HAP-1 (cell line): ENCODE measurements at places on chromosomes 2 and 18.

DNA sequence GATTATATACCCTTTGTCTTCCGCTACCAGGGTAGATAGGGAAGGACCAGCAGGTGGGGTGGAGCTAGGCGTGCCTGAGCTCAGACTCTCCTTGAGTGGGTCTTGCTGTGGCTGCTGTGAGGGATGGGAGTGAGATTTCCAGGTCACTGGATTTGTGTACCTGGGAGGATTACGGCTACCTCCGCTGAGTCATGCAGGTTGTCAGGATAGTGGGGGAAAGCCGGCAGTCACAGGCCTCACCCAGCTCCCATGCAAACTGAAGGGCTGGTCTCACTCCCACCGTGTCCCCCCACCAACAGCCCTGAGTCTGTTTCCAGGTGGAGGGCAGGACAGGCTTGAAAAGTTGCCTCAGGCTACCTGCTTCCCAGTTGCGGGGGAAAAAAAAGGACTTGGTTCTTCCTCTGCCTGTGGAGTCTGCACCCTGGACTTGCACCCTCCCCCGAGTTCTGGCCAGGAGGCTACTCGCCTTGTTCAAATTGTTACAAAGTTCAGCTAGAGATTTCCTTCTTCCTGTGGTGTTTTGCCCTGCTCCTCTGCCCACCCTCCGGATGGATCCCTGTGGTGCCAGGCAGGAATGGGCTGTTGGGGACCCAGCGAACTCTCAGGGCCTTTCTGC is 268.3 kb downstream of the VAPA start:
- no peak for DNase-seq

GRCh38 chr2:231667496-231667895 is 40.8 kb upstream of the PTMA start:
- no peak for DNase-seq

DNA sequence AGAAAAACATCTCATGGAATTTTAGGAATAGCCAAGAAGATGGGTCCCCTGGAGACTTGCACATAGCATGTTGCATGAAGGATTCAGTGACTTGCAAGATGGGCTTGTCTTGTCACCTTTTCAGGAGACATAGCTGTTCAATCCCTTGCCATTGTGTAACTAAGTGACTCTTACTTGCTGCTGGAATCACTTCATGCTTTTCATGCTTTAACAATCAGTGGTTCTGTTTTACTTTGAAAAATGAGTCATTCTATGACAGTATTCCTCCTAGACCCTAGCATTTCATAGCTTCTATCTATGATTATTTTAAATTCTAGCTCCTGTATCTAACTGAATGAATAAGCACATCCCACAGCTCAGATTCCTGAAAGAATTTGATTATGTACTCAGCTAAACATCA is 2.8 kb downstream of the KYNU start:
- DNase-seq: no peak

- no peak for DNase-seq
These were observed 201.2 kb upstream of the PIK3C3 start for GRCh38 chr18:41753826-41754225.

DNA sequence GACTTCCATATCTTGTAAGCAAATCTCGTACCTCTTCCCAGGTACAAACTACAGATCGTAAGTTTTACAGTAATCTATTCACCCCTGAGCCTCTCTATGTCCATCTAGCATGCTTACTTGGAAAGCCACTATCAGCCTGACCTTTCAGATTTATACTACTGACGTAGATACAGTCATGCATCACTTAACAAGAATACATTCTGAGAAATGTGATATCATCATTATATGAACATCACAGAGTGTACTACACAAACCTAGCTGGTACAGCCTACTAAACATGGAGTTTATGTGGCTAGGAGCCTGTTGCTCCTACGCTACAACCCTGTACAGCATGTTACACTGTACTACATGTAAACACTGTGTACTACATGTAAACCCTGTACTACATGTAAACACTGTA is 293.2 kb upstream of the ZNF804A start:
- no peak for DNase-seq

DNA sequence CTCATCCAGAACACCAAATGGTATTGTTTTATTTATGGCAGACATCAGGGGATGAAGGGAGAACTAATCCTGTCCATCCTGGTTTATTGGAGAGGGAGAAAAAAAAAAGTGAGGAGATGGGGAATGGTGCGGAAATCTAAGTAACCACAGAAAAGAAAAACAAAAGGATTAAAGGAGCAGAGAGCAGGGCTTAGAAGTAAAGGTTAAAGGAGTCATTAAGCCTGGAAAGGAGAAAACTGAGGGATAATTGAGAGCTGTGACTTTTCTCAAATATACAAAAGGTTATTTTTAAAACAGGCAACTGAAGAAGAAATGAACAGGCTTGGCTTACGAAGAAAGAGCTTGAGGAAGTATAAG is 127.2 kb upstream of the PPP1CB start:
- no peak for DNase-seq

DNA sequence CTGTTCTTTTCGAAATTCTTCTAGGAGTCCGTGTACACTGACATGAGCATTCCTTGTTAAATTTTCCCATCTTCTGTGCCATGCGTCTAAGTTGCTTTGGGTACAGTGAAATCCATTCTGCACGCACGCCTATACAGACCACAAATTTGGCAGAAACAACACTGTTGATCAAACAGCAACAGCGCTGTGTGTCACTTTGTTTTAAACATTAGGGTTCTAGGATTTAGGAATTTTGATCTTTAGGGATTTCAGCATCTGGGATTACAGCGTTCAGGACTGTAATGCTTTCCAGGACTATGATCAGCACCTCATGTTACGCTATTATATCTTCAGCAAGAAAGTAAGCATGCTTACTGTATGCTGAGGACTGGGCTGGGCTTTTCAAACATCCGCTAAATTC is 47.1 kb upstream of the FHL2 start:
- DNase-seq: no peak

- no peak for DNase-seq
These were observed 83.7 kb upstream of the UBXN4 start for GRCh38 chr2:135657806-135658582.

DNA sequence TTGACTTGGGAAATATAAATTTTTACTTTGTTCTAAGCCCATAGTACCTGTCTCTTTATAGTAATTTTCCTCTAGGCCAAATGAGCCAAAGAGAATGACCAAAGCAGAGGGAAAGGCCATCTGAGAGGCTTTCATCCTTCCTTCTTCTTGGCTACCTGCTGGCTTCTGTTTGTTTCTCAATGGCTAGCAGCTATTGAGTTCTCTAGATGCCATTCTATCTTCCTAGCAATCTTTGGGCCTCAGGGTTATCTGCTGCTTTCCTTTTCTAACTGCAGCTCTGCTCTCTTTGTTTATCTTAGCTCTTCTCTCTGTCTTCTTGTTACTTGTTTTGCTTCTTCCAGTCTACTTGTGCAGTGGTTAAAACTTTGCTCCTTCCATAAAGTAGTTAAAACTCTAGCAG is 601.1 kb upstream of the NRXN1 start:
- DNase-seq: no peak

GRCh38 chr2:28993206-28993960 is 12.3 kb downstream of the TOGARAM2 start:
- no peak for DNase-seq

- no peak for DNase-seq
These were observed 152.4 kb downstream of the OSR1 start for GRCh38 chr2:19205983-19206533.

DNA sequence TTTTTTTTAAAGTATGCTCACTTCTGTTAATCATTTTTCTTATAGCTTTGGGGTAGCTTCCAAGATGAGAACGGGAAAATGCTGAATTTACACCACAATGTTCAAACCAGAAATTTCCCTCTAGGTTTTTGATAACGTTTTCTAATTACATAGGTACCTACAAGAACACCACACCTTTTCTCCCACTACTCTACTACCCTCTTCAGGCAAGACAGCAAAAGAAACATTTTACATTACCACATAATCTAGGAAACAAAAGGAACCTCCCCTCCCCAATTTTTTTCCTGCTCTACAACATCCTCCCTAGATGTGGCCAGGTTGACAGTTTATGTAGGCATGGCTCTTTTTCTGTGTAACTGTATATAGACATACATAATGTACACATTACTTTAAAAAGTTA is 32.4 kb downstream of the NDUFAF7 start:
- DNase-seq: no peak

- DNase-seq: no peak
These were observed 160.4 kb downstream of the NUP35 start for GRCh38 chr2:183284606-183285005.

- no peak for DNase-seq
These were observed 377.4 kb downstream of the ALK start for GRCh38 chr2:29544031-29544430.

DNA sequence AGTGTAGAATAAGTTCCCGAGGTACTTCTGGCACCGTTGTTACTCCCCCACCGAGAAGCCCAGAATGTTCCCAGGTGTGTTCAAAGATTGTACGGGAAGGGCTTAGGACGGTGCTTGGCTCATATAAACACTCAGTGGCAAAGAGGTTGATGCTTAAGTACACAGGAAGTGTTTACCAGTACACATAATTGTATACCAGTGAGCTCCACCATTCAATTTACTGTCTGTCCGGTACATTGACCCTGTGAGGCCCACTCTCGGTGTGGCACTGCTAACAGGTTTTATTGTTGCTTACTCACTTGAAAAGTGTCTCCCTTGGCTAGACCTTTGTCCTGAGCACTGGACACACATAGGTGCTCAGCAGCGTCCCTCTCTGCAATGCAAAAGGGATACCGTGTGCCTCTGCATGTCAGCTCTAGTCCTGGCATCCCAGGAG is 191.0 kb downstream of the NEDD4L start:
- DNase-seq: no peak

GRCh38 chr2:24313744-24314632 is 46.3 kb downstream of the ITSN2 start:
- no peak for DNase-seq

DNA sequence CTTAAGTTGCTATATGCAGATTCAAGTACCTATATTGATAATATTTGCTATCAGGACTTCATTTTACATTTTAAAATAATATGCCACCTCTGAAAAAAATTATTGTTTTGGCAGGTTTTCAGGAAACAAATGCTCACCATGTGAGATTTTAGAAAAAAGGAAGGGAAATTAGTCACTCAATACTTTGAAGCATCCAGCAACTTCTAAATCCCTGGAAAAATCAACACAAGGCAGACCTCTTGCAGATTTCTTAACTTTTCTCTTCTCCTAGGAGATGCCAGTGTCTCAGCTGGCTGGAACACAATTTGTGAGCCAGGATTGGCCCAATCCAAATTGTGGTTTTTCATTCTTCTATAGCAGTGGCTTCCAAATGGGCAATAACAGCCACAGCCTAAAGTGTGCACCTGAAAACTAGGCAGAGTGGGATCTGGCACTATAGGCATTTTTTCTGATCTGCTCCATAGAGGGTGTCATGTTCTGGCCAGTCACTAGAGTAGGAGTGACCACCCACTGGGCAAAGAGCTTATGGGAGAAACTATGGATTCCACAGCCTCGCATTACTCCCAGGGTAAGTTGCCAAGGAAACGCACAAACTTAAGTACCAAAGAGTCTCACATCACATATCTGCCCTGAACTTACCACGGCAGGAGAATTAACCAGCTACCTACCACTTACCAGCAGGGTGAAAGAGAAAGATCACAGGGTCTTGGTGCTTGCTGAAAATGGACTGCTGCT is 28.1 kb upstream of the THOC1 start:
- no peak for DNase-seq

DNA sequence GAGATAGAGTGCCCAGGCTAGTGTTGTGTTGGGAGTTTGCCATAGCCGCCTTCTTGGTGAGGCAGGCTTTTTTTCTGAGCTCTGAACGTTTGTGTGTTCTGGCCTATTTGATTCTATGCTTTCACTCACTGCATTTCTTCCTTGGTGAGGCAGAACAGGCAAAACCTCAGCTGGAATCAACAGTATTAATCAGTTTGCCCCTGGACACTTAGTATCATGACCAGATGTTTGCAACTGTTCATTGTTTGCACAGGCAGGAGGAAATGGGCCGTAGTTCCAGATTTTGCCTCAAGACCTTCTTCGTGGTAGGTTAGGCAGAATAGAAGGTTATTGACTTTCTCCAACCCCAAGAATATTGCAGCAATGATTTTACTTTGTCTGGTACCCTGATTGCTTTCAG is 218.1 kb upstream of the RASGRP3 start:
- DNase-seq: no peak

GRCh38 chr18:48629730-48630324 is 91.0 kb downstream of the CTIF start:
- no peak for DNase-seq

- DNase-seq: no peak
These were observed 245.2 kb upstream of the REG3G start for GRCh38 chr2:78780256-78780655.

DNA sequence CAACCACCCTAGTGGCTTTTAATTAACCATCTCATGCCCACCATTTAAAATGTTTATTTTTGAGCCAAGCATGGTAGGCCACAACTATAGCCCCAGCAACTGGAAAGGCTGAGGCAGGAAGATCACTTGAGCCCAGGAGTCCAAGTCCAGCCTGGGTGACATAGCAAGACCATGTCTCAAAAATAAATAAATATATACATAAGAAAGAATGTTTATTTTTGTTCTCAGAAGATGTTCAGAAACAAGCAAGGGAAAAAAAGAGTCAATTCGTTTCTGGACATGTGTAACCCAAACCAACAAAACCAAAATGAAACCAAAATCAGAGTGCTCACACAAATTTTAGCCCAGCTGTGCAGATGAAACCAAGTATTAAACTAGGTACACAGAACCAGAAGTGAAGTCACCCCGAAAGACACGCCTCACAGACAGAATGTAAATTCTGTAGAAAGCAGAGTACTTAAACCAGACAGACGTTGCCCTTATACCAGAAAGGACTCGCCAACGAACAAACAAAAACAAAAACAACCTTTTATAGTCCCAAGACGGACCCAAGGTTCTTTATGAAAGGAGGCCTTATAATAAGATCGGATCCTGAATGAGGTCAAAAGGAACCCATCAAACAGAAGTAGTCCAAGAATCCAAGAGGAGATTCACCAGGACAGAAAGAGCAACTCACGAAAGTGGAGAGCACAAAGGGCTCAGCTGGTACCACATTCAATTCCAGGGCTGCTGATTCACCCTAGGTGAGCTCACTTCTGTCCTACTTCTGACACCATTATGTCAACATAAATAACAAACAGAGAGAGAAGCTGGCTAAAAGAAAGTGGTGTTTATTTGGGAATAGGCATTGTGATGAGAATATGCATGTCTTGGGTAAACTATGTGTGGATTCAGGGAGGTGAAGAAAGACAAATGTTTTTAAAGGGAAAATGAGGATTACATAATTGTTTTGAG is 31.8 kb upstream of the MTCL1 start:
- DNase-seq: no peak

GRCh38 chr2:54479424-54479823 is 23.3 kb downstream of the SPTBN1 start:
- no peak for DNase-seq

GRCh38 chr2:188327518-188328213 is 36.0 kb downstream of the GULP1 start:
- no peak for DNase-seq
